Thymus (tissue), 14 donors: ENCODE measurements at places on chromosomes 5 and 9.

DNA sequence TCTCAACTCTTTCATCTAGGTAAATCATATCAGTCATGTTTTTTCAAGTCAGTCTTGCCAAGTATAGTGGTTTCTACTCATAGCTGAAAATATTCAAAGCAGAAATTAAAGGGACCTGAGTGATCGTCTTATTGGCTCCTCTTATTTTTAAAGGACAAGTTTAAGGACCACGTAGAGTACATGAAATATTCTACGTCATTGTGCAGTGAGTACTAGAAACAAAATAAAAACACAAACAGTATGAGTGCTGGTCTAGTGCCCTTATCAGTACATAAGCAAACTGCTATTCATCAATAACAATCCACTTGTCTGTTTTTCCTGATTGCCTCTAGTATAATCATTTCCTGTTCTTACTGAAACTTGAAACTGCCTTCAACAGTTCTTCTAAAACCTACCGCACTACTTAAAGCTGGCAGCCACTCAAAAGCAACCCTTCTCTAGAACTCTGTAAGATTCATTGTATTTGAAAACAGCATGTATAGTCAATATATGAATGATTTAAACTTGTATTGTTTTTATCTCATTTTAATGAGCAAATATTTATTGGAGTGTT, 853.7 kb downstream of the TAF11L14 start:
- DNase-seq = no peak

DNA sequence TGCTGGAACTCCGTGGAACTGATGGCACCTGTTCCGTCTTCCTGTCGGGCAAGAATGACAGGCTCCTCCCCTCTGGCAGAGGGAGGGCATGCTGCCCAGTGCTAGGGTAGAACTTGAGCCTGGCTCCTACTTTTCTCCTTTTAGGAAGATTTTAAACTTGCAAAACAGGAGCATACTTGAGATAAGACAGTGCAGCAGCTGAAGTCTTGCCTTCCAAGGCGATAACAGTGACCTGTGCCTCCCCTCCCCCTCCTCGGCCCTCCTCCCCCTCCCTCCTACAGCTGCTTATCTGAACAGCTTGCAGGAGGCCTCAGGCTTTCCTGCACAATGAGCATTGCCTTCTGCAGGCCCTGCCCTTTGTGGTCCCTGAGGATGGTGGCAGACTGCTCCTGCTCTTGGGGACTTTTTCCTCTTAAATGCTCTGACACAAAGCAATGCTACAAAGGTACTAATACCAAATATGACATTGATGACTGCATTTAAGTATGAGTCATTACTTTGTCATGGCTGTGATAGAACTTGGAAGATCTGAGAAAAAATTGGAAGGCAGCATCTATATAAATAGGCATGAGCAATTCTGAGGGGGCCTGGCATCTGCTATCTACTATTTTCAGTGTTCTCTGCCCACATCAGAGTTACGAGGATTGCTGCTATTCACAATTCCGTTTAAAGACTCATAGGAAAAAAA, 2.0 kb downstream of the GADD45G start:
- DNase-seq = peak; percentile 39

DNA sequence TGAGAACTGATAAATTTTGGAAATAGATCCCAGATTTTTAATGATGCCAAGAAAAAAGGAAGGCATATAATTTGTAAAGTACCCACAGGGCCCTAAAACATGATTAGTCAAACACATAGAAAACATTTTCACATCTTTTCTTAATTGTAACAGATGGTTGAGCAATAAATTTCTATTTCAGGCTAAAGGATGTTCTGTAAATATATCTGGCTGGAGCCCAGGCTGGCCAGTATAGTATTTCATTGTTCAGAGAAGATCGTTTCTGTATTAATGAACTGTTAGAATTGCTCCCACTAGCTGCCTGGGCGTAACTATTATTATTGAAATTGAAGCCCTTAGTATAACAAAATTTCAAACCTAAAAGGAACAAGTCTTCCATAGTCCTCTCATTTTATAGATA, 105.3 kb upstream of the SMC2 start:
- DNase-seq = no peak

- DNase-seq = no peak
These were observed 42.2 kb upstream of the ADAMTS2 start for GRCh38 chr5:179387151-179388110.

GRCh38 chr5:96821260-96821916, 13.6 kb upstream of the ERAP1 start:
- DNase-seq = no peak

DNA sequence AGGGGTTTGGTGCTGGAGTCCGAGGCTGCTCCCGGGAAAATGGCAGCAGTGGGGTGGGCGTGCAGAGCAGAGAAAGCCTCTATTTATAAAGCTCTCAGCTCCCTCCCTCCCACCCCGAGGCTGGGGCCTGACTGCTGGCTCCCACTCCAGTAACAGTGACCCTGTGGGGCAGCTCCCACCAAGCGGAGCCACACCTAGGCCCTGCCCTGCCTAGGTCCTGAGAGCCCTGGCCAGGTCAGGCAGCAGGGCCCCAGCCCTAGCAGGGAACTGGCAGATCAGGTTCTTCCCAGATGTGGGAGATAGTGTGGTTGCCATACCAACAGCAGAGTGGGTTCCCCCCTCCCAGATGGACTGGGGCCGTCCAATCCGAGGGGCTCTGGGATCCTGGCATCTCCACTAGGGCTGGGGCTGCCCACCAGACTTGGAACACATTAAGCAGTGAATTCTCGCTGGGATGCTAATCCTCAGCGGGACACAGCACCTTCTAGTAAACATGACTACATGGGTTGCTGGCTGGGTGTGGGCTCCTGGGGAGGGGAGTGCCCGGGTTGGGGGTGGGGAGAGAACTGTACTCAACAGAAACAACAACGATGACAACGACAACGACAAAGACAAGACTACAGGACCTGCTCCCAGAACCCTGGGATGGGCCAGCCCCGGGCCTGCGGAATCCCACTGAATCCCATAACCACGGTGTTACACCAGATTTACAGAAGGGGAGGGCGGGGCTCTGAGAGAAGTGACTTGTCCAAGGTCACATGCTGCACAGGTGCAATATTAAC, 1.5 kb downstream of the SH3GLB2 start:
- no peak for DNase-seq

DNA sequence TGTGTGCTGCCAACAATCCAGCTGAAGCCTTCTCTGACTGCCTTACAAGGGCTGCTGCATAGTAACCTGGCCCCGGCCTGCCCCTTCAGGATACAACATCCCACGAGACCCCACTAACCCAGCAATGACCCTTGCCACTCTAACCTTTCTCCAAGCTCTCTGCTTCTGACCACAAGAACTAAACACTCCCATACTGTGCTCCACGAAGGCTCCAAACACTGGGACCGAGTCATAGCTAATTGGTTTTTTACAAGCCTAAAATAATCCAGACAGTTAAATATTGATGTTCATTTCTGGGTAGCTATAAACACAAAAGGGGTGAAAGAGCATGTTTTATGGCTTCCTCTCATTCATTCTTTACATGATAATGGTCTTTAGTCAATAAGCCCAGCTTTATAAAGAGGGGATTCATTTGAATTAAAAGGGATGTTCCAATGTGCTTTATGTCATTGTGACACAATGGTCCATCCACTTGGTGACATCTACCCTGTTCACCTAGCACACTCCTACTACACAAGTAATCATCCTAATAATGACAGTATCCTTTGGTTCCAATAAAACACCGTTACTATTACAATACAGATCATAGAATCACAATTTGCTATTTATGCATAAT, 16.2 kb upstream of the TLE4 start:
- DNase-seq = no peak

- no peak for DNase-seq
These were observed 482.8 kb upstream of the KLF4 start for GRCh38 chr9:107972346-107972745.

DNA sequence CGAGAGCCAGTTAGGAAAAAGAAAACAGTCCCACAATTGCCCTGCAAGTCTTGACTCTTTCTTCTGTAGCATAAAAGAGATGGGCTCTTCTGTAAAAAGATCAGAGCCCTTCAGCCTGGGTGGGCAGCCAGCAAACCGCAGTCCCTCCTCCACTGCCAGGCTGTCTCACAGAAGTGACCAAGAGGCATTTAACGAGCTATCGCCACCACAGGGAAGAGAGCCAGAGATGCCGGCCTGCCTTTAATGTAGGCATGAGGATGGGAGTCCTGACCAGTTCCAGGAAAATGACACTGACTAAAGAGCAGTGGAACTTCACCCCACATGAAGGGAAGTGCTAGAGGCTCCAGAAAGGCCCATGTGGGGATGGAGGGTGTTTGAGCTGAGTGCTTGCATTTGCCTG, 264.6 kb downstream of the NDUFS4 start:
- DNase-seq = no peak

- DNase-seq = no peak
These were observed 4.5 kb downstream of the SLC36A1 start for GRCh38 chr5:151451626-151452520.

DNA sequence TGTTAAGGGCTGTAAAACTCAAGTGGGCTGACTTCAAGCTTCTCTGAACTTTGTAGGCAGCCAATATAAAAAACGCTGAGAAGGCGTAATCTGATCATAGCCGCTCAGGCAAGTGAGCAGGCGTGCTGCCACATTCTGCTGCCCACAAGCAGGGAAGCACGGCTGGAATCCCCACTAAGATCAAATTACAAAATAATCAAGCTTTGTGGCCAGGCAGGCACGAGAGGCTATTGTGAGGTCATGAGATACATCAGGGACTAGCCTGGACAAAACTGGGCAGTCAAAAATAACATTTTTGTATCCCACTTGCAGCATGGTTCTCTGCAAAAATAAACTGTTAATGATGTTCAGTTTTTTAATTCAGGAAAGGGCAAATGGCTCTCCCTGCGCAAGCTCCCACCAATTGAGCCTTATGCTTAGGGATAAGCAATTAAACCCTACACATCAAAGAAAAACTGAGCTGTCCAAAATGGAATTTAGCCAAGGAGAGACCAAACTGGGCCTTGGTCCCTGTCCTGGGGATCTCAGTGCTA, 64.0 kb downstream of the POU5F2 start:
- DNase-seq = no peak
